ENCODE measurements at places on chromosomes 1 and 21.

GRCh38 chr1:202144402-202145067, at the start of gene ARL8A:
Gene ARL8A (minus strand): TSS chr1:202144737. CDS start chr1:202144572, 165 bp downstream.
- DNase-seq = peak; percentile 59

DNA sequence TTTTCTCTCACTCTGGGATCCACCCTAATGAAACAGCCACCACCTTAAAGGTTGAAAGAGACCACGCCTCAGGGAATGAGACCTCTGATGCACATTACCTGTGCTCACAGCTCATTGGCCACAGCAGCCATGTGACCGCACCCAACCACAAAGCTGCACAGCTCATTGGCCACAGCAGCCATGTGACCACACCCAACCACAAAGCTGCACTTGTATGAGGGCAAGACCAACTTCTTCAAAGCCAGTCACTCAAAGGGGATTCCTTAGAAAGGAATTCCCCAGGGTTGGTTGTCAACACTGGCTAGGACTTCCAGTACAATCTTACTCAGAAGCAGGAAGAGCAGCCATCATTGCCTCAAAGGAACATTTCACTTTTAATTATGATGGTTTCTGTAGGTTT, 43.6 kb upstream of the PDE9A start:
- DNase-seq = no peak

- no peak for DNase-seq
Measured at GRCh38 chr1:5921671-5922070, 70.6 kb downstream of the NPHP4 start.

GRCh38 chr1:147478521-147478920, 62.8 kb upstream of the BCL9 start:
- no peak for DNase-seq

GRCh38 chr1:96834986-96835385, 113.4 kb downstream of the PTBP2 start:
- no peak for DNase-seq

GRCh38 chr21:34935452-34935851, 113.7 kb downstream of the RUNX1 start:
- no peak for DNase-seq

DNA sequence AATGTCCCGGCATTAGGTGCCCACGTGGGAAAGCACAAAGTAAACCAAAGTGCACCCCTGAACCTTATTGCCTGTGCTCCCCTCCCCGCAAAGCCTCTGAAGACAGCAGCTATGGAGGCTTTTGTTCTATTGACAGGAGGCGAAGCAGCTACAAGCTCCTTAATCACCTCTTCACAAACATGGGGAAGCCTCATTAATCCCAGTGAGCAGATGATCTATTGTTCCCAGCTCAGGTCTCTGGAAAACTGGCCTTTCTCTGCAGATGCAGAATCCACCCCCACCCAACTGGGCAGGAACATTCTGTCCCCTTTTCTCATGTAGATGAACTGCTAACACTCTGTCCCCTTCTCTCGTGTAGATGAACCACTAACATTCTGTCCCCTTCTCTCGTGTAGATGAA, 190.5 kb upstream of the CSF3R start:
- DNase-seq = no peak

DNA sequence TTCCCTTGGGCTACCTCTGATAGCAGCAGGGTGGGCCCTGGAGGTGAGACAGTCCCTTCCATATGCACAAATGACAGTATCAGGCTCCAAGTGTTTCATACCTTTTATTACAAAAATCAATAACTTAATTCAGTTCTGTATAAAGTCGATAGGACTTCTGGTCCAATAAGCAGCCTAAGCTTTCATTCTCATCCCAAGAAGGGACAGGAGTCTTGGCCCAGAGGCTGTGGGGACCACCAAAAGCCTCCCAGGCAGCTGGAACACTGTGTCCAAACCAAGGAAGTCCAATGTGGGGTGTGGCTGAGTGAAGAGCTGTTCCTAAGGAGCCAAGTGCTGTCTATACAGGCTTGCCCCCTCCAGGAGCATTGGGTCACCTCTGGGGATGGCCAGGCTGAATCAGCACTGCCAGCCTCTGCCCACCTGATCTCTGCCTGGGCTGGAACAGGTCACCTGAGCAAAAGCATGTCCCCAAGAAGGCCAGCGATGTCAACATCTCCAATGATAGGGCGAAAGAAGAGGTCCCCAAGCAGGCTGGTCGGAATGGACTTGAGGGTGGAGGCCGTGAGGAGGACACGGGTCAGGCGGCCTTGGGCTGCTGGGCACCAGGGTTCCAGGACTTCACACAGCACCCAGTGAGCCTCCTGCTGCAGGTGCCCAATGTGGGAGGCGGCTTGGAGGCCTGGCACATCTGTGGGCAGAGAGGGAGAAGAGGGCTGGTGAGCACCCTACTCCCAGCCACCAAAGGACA, 2.2 kb downstream of the NR0B2 start:
- DNase-seq = no peak

GRCh38 chr1:2042830-2043773, 7.1 kb upstream of the PRKCZ start:
- DNase-seq = no peak

DNA sequence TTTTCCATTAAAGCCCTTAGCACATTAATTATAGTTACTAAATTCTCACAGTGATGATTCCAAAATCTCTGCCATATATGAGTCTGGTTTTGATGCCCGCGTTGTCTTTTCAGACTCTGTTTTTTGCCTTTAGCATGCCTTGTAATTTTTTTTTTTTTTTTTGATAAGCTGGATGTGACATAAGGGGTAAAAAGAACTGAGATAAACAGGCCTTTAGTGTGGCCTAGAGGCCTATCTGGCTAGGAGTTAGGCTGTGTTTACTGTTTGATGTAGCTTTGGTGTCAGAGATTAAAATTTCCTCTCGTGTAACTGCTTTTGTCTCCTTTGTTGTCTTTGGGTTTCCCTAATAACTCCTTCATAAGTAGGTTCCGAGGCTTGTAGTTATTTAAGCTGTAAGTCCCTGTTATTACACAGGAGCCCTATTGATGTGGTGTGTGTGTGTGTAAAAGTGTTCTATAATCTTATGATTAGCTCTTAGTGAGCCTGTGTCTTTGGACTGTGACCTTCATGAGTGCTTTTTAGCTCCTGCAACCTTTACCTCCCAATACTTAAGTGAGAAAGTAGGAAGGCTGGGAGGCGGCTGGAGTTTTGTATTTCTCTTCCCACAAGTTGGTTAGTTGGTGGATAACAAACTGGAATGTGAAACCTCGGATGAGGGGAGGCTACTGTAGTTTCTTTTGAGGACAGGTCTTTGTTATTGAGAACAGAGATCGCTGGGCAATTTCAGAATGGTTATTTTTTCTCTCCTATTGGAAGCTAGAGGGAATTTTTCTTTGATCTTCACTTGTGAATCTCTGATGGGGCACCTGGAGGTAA, 19.3 kb downstream of the HS2ST1 start:
- no peak for DNase-seq

GRCh38 chr21:29034678-29035077, 10.2 kb downstream of the USP16 start:
- DNase-seq = no peak

- no peak for DNase-seq
Measured at GRCh38 chr21:27315373-27315772, 348.5 kb upstream of the ADAMTS5 start.

Measured in midbrain (tissue), 1 donor.